ENCODE measurements at places on chromosomes 12 and 14.

DNA sequence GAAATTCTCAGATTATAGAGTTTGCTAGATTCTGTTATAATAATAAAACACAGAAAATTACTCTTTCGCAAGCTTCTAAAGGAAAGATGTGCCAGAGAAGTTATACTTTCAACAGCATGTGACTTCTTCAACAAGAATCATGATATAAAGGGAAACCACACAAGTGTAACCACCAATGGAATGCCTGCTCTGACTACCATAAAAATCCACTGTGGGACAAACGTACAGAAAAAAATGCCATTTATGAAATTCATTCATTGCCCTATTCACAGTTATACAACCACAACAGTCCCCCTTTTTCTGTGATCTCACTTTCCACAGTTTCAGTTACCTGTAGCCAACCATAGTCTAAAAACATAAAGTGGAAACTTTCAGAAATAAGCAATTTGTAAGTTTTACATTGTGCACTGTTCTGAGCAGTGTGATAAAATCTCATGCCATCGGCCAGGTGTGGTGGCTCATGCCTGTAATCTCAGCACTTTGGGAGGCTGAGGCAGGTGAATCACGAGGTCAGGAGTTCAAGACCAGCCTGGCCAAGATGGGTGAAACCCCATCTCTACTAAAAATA is 3.2 kb downstream of the CATSPERB start:
- no peak for DNase-seq

GRCh38 chr12:32134101-32134888 is 27.6 kb downstream of the BICD1 start:
- DNase-seq = peak; percentile 16

- no peak for DNase-seq
Measured at GRCh38 chr12:48946205-48946604, 11.1 kb downstream of the ARF3 start.

GRCh38 chr12:4212845-4213244 is 60.7 kb upstream of the CCND2 start:
- no peak for DNase-seq

GRCh38 chr12:121145221-121145620 is 12.5 kb downstream of the P2RX7 start:
- peak; percentile 16 for DNase-seq

- DNase-seq = no peak
Measured at GRCh38 chr12:104769144-104769561, 188.9 kb downstream of the SLC41A2 start.

DNA sequence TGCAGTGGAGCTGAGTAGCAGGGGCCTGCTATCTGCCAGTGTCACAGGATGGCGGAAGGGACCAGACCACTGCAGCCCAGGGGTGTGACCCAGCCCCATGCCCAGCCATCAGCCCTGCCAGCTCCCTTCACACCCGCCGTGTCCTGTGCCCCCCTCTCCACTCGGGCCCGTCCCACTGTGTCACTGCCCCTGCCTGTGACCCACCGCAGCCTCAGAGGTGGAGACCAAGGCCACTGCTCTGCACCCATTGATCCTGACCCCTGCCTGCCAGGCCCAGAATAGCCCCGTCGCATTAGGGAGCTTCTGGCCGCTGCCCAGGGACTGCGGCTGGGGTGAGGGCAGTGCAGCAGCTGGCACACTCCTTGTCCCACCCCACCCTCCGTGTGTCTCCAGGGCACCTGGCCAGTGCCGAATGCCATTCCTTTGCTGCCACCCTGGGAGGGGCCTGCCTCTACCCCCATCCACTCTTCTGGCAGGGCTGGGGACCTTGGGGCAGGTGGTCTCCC is 2.1 kb upstream of the CRIP2 start:
- DNase-seq = no peak

DNA sequence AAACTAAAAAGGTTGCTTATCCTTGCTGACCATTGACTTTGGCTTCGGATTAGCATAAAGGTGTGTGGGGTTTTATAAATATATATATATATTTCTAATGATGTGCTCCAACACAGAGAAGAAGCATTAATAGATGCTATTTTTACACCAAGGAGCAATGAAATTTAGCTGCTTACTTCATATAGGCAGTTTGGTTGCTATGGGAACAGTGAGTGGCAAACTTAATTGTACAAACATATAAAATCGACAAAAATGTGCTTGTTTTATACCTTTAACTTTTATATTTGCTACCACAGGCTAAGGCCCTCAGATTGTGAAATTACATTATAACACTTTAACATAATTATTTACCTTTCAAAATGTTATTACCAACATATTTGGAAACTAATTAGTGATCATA is 303.4 kb downstream of the SEC23A start:
- no peak for DNase-seq

DNA sequence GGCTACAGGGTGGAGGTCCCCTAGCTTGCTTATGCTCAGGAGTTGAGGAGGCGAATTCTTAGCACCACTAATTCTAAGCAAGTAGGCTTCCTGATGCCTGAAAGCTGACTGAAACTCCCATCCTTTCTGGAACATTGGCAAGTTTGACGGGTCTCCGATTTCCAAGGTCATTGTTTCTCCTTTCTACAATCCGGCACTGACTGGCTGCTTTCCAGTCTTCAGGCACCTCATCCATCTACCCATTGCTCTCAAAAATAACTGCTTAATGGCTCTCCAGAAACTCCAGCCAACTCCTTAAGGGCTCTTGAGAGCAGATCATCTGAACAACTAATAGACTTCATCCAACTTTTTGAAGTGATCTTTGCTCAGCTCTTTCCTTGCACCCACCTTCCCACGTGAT is 13.3 kb downstream of the REM2 start:
- no peak for DNase-seq

- DNase-seq = peak; percentile 97
Measured at GRCh38 chr12:98644712-98645571, at the start of the genes APAF1 and IKBIP. Gene APAF1, plus strand, starts transcription at chr12:98645290. Its CDS starts 3,070 bp downstream, at chr12:98648360. Gene IKBIP, minus strand, starts transcription at chr12:98644788. Its CDS starts 87 bp downstream, at chr12:98644701.

DNA sequence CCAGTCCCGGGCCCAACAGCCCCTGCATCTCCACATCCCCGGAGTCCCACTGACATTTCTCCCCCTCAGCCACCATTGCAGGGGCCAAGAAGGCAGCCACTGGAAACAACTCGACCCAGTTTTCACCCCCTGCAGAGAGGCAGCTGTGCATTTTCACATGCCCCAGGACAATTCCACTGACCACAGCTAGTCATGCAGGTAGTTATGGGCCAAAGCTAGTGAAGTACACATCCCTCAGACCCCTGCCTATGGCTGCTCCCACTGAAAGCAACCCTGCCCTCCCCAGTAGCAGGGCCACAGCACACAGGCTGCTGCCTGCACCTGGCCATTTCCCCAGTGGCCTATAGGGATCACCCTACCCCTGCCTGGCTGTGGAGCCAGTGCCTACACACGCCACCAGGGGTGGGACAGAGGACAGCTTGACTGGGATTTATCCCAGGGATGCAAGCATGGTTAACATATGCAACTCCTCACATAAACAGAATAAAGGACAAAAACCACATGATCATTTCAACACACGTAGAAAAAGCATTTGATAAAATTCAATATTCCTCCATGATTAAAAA is 154.0 kb downstream of the NDUFA12 start:
- DNase-seq = no peak

GRCh38 chr12:108519558-108519957 is 4.5 kb downstream of the FICD start:
- no peak for DNase-seq

- no peak for DNase-seq
Measured at GRCh38 chr14:70278281-70278680, 81.2 kb downstream of the COX16 start.

GRCh38 chr14:74038020-74038859 is 19.1 kb downstream of the BBOF1 start:
- DNase-seq = no peak

- DNase-seq = no peak
Measured at GRCh38 chr12:26750531-26751175, 82.3 kb downstream of the ITPR2 start.

DNA sequence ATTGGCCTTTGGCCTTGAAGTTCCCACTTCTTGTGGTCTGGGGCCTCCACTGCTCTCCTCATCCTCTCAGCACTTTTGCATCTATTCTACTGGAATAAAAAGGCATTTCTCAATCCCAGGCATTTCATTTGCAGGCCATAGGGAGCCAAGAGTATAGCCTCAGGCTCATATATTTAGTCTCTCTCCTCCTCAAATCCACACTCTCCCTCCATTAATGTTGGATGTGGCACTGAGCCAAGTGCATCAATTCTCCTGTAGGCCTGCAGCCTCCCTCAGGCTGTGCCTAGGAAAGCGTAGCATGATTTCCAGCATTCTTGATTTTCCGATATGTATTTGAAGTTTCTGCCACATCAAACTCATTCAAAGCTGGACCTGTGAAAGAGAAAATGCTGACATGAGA is 211.5 kb upstream of the CPNE8 start:
- DNase-seq = no peak

DNA sequence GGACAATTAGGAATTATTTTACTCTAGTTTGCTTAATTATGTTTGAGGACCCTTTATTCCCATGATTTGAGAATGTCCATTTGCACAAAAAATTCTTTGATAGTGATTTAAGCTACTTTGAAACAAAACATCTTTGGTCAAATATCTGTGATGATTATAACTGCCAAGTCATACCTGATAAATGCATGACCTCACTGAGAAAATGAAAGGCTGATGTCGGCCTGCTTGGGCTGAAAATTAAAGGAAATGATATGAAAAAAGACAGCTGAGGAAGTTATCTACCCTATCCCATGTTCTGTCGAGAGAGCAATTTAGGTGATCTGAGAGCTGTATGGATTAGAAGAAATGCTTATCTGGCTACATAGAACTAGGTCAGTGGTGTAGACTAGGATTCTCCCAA is 43.6 kb downstream of the ATL1 start:
- no peak for DNase-seq

- DNase-seq = no peak
Measured at GRCh38 chr14:81473456-81474147, 60.1 kb downstream of the SEL1L start.

GRCh38 chr14:102508774-102509745 is 516 bp downstream of the ANKRD9 start:
- peak; percentile 27 for DNase-seq

GRCh38 chr14:29763342-29763858 is 164.2 kb downstream of the PRKD1 start:
- DNase-seq = no peak

- no peak for DNase-seq
Measured at GRCh38 chr12:88299567-88300101, 157.5 kb downstream of the TMTC3 start.

DNA sequence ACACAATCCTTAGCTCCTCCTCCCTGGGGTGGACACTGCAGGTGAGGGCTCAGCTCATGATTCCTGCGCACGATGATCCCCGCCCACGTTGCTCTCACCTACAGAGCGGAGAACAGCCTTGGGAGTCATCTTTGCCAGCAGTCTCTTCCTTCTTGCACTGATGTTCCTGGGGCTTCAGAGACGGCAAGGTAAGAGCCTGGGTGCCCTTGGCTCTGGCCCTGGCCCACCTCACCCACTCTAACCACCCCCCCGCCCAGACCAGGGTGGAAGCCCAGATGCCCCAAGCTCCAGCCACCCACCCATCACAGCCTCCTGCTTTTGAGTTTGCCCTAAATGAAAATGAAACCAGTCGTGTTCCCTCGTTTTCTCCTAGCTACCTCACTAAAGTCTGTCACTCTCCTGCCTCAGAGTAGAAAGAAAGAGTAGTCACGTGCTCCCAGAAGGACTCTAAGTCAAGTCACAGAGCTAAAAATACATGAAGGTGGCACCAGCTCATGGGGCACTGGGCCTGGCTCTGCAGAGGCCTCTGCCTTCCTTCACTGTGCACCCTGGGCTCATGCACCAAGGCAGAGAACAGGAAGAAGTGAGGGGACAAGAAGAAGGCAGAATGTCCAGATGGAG is 9.0 kb downstream of the TAPBPL start:
- DNase-seq = peak; percentile 62

DNA sequence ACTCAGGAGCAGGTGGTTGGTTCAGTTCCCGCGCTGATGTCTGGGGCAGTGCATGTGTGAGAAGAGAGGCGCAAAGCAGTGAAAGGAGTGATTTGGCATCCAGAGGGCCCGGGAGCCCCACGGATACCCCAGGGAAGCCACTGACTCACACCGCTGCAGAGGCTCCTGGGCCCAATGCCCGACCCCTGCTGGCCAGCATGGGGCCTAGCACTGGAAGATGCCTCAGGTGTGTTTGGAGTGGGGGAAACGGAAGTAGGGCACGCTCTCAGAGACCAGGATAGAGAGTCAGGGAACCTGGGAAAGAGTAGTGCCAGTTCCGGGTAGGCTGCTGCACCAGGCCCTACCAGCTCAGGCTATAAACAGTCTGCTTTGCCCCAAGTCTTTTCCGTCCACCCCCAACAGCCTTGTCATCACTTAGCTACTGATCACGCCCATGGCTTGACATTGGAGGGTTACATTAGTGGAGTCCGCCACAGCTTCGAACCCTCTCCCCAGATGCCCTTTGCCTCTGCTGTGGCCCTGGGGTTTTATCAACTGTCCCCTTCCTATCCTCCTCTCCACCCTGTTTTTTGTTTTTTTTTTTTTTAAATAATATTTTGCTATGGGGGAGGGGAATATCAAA is 9.5 kb upstream of the CSAD start:
- DNase-seq = peak; percentile 45

DNA sequence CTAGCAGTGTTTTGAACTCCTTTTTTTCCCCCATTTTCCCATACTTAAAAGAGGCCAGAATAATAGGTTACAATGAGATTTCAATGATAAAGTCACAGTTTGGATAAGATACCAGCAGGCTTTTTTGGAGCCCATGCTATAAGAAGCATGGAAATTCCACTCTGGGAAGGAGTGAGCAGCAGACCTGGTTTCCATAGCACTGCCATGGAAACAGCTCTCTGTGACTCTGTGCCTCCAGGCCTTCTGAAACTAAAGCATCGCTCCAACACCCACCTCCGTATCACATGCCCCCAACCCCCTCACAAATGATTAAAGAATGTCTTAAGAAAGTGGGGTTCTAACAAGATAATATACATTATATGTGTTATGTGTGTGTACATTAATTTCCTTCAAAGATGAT is 165.0 kb downstream of the GRIN2B start:
- no peak for DNase-seq

DNA sequence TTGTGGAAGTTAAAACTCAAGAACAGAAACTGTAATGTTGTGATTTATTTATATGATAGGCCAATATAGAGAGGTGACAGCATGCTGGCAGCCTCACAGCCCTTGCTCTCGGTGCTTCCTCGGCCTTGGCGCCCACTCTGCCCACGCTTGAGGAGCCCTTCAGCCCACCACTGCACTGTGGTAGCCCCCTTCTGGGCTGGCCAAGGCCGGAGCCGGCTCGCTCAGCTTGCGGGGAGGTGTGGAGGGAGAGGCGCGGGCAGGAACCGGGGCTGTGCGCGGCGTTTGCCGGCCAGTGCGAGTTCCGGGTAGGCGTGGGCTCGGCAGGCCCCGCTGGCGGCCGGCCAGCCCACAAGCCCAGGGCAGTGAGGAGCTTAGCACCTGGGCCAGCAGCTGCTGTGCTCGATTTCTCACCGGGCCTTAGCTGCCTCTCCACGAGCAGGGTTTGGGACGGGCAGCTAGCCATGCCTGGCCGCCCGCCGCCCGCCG is 65.8 kb upstream of the SLC8A3 start:
- DNase-seq = no peak

All from stimulated activated CD4-positive, alpha-beta T cell treated with anti-CD3 and anti-CD28 coated beads, Interleukin-4, amount 100 ng/mL, for 4 hours (primary cell).